ENCODE measurements at places on chromosomes 16 and 17.
A peak's percentile ranks its signal among the peaks of the same experiment; 100 is the strongest.

GRCh38 chr17:62696256-62696655, 68.8 kb downstream of the MRC2 start:
- no peak for DNase-seq

GRCh38 chr17:82400830-82401229, 17.3 kb upstream of the HEXD start:
- no peak for DNase-seq

- no peak for DNase-seq
Observed at GRCh38 chr17:16989230-16989952, 17.5 kb upstream of the TNFRSF13B start.

DNA sequence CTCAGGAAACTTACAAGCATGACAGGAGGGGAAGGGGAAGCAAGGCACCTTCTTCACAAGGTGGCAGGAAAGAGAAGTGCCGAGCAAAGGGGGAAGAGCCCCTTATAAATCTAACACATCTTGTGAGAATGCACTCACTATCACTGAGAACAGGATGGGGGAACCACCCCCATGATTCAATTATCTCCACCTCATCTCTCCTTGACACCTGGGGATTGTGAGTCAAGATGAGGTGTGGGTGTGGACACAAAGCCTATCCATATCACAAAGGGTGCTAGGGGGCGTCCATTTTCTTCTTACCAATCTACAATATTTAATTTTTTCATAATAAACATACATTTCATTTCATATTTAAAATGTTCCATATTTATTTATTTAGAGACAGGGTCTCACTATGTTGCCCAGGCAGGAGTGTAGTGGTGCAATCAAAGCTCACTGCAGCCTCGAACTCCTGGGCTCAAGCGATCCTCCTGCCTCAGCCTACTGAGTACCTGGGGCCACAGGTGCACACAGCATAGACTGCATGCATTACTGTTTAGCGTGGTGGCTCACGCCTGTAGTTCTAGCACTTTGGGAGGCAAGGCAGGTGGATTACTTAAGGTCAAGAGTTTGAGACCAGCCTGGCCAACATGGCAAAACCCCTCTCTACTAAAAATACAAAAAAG, 26.5 kb upstream of the FAAP100 start:
- DNase-seq: no peak

- DNase-seq: no peak
Observed at GRCh38 chr17:34547453-34548063, 31.8 kb upstream of the TMEM132E start.

DNA sequence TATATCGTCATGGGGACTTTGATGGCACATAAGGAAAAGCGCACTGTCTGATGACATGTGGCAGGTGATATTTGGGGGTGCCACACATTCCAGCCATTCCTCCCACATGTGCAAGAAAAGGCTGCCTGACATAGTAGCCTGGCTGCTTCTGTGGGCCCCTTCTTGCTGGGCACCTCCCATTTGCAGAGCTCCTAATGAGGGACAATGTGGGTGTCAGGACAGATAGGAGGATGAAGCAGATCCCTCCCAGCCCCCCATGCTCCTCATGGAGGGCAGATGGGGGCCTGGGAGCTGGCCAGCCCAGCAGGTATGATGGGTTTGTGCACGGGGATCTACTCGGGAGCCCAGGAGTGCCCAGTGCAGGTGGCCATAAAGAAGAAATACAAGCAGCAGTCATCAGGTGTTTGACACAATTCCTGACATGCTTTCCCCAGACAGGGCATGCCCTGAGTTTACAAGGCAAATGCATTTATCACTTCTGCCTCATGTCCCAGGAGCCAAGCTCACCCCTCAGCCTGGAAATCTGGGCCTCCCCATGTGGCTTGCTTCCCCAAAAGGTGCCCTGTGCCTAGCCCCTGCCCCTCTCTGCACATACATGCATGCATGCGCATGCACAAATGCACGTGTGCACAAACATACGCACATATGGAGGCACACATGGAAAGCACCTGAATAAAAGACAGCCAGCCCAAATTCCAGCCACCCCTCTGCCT, 260.6 kb upstream of the RPL38 start:
- no peak for DNase-seq

- no peak for DNase-seq
Observed at GRCh38 chr17:13753771-13754170, 152.0 kb upstream of the HS3ST3A1 start.

DNA sequence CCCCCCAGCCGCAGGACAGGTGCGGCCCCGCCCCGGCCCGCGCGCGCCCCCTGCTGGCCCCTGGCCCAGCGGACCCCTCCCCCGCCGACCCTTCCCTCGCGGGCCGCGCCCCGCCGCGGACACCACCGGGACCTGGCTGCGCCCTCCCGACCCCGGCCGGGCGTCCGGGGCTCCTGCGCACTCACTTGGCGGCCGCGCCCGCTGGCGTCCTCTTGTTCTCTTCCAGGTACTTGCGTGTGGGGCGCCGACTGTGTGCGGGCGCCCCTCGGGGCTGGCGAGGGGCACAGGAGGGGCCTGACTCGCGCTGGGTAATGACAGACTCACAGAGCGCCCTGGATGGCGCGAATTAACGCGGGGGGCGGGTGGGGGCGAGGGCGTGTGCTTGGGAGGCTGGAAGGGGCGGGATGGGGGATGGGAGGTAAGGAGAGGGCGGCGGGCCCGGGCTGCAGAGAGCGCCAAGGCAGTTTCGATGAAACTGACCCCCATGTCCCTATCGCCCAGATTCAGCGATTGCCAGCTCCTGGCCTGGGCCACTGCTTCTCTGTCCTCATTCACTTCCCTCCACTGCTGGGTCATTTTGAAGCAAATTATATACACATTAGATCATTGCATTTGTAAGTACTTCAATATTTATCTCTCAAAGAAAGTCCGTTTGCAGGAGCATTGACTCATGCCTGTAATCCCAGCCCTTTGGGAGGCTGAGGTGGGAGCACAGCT, 445 bp upstream of the DBNDD1 start:
- peak; percentile 88 for DNase-seq

DNA sequence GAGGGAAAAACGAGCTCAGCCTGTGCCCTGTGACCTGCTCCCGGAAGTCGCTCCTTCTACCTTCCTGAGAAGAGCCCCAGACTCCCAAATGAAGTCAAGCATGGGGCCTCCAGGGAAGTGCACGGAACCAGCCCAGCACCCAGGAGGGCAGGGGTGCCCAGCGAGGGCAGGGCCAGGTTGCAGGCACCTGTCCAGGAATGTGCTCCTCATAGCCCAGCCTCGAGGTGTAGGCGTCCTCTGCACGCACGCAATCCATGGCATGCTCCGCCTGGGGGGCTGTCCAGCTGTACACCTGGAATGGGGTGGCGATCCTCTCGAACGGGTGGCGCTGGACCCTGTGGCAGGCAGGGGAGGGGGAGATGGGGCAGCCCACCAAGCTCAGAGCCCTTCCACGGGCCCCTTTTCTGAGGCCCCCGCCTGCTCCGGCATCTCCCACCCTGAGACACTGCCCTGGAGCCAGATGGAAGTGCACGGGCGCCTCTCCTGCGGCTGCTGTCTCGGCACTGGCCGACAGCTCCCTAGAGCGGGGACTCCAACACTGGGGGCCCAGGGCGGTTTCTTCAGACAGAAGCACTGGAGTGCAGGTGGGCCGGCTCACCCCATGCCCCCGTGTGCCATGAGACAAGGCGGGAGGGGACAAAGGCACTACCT, 10.9 kb downstream of the CLUH start:
- no peak for DNase-seq

GRCh38 chr17:58306131-58306951, 22.3 kb downstream of the TSPOAP1 start:
- no peak for DNase-seq

DNA sequence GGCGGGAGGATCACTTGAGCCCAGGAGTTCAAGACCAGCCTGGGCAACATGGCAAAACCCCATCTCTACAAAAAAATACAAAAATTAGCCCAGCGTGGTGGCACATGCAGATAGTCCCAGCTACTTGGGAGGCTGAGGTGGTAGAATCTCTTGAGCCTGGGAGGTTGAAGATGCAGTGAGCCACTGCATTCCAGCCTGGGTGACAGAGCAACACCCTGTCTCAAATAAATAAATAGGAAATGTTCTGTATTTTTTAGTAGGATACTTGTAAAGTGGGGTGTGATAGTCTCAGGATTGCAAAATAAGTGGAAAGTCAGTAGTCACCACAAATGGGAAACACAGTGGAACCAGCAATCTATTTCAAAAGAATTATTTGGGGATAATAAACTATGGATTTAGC, 4.0 kb downstream of the RSPRY1 start:
- DNase-seq: no peak

GRCh38 chr16:3822366-3823045, 58.0 kb downstream of the CREBBP start:
- DNase-seq: no peak

DNA sequence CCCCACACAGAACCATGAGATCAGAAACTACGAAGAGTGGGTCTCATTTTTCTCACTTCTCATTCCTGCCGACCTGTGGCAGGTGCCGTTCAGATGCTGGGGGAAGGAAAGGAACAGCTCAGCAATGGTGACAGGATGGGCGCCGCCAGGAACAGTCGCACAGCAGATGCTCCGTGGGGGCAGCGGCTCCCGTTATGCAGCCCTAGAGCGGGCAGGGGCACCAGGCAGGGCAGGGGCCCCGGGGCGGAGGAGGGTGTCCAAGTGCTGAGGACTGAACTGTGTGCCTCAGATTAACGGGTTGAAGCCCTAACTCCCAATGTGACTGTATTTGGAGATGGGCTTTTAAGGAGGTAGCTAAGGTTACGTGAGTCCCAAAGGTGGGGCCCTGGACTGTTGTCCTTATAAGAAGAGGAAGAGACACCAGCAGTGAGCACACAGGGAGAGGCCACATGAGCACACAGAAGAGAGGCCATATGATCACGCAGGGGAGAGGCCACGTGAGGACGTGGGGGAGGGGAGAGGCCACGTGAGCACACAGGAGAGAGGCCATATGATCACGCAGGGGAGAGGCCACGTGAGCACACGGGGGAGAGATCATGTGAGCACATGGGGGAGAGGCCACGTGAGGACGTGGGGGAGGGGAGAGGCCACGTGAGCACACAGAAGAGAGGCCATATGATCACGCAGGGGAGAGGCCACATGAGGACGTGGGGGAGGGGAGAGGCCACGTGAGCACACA, 95.7 kb upstream of the METRNL start:
- no peak for DNase-seq
